ENCODE measurements at places on chromosomes 3 and 15.

GRCh38 chr3:194161131-194162045 lies 25.4 kb downstream of the HES1 start:
- no peak for DNase-seq

GRCh38 chr3:151410891-151411559 lies 26.5 kb upstream of the P2RY12 start:
- no peak for DNase-seq

DNA sequence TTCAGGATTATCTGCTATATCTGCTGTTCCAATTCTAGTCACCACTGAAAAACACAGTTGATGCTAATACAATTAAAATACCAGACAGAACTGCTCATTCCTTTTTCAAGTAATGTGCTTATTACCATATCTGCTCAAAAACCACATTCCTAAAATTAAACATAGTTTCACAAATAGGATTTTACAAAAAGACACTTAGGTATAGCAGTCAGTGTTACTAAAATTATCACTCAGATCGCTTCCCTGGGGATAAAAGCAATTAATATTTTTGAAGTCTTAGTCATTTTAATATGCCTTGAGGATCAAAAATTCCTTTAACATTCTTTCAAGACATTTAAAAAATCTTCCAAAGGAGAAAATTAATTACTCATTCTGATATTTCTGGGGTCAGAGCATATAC lies 71.5 kb downstream of the RAD18 start:
- DNase-seq = no peak

- DNase-seq = no peak
Measured at GRCh38 chr3:128610451-128611070, 40.1 kb downstream of the RPN1 start.

GRCh38 chr3:105255350-105255749 lies 111.4 kb upstream of the ALCAM start:
- no peak for DNase-seq

Measured in SK-N-MC (cell line).